ENCODE measurements at places on chromosomes 5 and 9.

- DNase-seq: no peak
These were observed 13.4 kb downstream of the ELOVL7 start for GRCh38 chr5:60830581-60831127.

DNA sequence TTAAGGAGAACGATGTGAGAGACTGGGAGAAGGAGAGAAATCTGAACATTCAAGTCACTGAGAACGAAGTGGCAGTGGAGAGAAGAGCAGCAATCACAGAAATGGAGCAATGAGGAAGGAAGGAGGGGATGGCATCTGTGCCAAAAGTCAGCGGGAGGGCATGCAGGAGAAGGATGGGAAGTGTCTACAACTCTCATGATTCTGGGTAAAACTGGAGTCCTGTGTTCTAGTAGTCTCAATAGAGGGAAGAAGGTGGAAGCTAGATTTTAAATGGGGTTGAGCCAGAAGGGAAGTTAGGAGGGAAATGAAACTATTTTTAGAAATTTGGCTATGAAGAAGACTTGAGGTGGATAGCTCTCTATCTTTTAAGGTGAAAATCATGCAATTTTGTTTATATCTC is 39.1 kb upstream of the SPATA31C2 start:
- DNase-seq: no peak

GRCh38 chr9:31321256-31321655 is 1063.2 kb upstream of the ACO1 start:
- DNase-seq: no peak

DNA sequence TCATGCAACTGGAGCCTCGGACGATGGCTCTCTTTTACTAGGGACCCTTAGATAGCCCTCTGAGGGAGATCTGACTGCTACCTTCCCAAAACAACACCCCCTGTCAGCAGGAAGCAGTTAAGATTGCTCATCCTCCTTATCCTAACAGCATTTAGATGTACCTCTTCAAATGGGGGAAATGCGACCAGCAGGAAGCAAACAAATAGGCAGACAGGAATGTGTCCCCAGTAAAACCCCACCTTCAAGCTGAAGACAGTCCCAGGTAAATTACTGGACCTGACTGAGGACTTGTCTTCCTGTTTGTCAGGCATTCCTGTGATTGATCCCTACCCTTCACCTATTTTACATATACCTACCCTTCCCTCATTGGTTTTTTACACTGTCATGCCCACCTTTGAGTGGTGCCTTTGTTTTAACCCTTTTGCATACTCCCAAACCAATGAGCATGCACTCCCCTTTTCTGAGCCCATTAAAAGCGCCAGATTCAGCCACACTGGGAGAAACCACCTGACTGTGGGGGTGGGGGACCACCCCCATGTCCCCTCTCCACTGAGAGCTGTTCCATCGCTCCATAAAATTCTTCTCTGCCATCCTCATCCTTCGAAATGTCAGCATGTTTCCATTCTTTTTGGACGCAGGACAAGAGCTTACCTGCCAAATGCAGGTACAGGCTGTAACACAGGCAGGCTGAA is 954.0 kb upstream of the CDH6 start:
- no peak for DNase-seq

GRCh38 chr5:39270225-39270848 is 51.0 kb upstream of the FYB1 start:
- no peak for DNase-seq

DNA sequence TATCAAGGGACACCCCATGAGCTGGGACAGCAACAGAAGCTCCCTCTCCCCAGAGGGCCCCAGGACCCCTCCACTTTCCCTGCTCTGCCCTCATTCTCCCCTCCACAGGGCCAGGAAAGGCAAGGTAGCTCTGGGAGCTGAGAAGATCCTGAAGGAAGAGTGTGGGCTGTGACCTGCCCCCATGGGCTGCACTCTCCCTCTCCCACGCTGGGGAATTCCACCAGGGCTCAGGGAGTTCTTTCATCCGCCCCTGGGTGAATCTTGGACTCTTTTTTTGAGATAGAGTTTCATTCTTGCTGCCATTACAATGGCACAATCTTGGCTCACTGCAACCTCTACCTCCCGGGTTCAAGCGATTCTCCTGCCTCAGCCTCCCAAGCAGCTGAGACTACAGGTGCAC is 73.8 kb downstream of the C9orf50 start:
- no peak for DNase-seq

GRCh38 chr5:138488481-138488945 is 23.2 kb downstream of the EGR1 start:
- DNase-seq: no peak

DNA sequence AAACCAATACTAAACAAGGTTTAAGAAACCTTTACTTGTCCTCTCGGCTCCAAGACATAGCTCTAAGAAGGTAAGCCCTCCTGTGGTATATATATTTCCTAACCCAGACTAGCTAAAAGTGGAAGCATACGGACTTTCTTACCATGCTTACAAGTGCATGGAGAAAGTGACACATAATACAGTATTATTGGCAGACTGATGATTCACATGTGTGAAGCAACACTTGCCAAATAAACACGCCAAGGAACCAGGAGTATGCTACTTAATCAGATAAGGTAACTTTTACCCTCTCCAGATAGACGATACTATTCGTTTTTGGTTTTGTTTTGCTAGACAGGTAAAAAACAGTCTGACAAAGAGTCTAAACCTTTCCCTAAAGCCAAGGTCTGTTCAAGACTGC is 264.1 kb downstream of the MLLT3 start:
- DNase-seq: no peak

DNA sequence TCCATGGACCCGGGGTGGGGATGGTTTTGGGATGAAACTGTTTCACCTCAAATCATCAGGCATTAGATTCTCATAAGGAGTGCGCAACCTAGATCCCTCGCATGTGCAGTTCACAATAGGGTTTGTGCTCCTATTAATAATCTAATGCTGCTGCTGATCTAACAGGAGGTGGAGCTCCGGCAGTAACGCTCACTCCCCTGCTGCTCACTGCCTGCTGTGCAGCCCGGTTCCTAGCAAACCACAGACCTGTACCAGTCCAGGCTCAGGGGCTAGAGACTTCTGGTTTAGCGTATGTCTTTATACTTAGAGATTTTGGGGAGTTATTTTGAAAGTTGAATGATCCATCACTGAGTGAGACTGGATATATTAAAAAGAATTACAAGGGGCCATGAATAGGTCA is 50.2 kb downstream of the RICTOR start:
- DNase-seq: no peak

- no peak for DNase-seq
These were observed 425.7 kb downstream of the PIK3R1 start for GRCh38 chr5:68641211-68641610.

DNA sequence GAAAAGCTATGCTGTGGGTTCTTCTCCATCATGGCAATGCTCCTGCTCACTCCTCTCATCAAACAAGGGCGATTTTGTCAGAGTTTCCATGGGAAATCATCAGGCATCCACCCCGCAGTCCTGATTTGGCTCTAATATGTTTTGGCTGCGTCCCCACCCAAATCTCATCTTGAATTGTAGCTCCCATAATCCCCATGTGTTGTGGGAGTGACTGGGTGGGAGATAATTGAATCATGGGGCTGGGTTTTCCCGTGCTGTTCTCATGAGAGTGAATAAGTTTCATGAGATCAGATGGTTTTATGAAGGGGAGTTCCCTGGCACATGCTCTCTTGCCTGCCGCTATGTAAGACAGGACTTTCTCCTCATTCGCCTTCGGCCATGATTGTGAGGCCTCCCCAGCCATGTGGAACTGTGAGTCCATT is 163.8 kb downstream of the GADD45G start:
- DNase-seq: no peak

DNA sequence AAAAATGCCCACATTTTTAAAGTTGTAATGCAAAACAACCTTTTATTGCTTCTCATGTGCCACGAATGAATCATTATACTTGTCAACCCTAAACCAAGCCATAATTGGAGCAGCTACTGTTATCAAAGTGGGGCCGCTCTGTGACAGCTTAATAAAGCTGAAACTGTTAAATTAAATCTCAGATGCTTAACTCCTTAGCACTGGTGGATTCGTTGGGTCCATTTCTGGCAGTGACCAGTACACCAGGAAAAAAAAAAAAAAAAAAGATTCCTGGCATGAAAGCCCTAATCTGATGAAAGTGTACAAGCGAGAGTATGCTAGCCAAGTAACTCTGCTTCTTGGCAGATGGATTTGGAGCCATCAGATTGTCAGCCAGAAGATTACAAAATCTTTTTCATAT is 164.8 kb downstream of the ZSWIM6 start:
- no peak for DNase-seq

- DNase-seq: no peak
These were observed 1.7 kb upstream of the RXRA start for GRCh38 chr9:134324359-134325095.

DNA sequence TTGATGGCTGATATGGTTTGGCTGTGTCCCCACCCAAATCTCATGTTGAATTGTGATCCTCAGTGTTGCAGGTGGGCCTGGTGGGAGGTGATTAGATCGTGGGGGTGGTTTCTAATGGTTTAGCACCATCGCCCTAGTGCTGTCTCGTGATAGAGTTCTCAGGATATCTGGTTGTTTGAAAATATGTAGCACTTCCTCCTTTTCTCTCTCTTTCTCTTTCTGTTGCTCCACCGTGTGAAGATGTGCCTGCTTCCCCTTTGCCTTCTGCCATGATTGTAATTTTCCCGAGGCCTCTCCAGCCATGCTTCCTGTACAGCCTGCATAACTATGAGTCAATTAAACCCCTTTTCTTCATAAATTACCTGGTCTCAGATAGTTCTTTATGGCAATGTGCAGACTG is 111.6 kb downstream of the SREK1 start:
- DNase-seq: no peak

GRCh38 chr5:180040287-180041214 is 31.0 kb downstream of the RNF130 start:
- DNase-seq: no peak

GRCh38 chr9:84145780-84146179 is 165.2 kb downstream of the RMI1 start:
- DNase-seq: no peak

DNA sequence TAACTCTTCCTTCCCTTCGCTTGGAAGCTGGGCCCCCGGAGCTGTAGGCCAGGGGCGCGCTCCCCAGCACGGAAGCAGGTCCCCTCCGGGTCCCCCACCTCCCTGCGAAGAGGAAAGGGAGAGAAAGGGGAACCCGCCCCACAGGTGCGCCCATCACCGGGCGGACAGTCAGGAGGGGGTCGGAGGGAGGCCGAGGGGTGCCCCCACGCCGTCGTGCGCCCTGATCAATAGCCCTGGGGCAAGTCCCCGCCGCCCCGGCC is 793 bp downstream of the AGPAT2 start:
- no peak for DNase-seq

DNA sequence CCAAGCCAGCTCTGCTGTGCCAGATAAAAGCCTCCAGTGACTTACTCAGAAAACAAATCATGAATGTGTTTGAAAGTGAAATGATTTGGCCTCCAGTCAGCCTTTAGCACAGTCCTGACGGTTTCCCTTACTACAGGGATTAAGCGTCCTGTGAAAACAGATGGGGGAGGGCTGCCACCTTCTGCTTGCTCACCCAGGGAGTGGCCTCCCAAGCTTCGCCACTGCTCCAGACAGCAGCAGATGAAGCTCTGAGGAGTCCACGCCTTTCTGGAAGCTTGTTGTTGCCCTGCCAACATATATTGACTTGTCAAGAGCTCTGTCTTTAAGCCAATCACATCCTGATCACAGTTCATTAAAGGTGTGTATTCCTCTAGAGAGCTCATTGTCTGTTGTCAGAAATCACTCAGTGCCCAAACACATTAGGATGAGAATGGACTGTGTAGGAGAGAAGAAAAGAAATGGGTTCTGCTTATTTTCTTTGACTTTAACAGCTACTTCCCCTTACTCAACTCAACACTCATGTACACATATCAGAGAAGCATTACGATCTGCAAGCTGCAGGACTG is 4.9 kb upstream of the FYB1 start:
- no peak for DNase-seq

DNA sequence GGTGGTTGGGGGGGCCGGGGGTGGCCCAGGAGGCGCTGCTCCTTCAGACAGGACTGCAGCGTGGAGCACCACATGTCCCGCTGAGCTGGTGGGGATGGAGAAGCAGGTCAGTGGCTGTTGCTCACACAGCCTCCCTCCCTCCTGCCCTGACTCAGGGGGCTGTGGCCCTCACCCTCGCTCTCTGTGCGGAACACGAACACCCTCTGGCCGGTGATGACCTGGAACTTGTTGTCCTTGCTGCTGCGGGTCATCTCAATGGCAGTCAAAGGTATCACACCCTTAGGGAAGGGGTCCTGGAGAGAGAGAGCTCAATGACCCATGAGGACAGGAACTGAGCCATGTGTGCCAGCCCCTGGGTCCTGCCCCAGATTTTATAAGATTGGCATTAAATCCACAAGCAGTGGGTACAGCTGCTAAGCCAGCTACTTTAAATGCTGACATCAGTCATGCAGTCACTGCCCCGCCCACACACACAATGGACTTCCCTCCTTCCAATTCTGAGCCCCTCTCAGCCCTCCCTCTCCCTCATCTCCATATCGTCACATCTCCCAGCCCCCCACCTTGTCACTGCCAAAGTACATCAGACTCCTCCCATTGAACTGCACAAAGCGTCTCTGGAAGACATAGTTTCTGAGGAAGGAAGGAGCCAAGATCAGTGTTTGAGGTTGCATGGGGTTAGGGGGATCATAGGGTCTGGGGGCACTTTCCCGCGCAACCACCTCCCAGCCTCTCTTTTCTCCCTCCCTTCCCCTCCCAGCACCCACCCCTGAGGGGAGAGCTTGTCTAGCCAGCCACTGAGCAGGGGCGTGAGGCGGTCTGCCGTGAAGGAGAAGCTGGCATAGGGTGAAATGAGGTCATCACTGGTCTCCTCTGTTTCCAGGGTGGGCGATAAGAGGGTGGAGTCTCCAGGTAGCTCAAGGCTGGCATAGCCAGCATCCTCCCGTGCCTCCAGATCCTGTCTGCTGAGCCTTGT is 8.9 kb downstream of the ARAP3 start:
- DNase-seq: no peak

DNA sequence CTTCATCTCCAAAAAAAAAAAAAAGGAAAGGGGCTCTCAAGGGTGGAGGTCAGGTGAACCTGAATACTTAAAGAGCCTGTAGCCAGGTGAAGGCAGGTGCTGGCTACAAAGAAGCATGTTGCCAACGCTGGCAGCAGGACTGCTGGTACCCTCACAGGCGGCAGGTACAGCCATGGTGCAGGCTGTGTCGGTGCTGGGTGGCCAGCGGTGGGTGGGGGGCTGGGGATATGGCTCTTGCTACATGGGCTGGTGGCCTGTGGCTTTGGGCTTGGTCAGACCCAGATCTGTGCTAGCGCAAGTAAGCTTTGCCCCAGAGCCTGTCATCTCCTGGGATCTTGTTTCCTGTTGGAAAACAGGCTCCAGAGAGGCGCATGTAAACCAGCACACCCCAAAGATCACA is 86.3 kb upstream of the PHYKPL start:
- no peak for DNase-seq

Measured in stimulated activated CD4-positive, alpha-beta T cell treated with anti-CD3 and anti-CD28 coated beads, Interleukin-1b, Interleukin-23, amount 100 ng/mL, for 1 hour (primary cell).